Activated naive CD4-positive, alpha-beta T cell treated with anti-CD3 and anti-CD28 coated beads, Interleukin-2, amount 10 ng/mL, durations not matched to agents 5 hours and 36 hours (primary cell): ENCODE measurements at places on chromosomes 2 and 18. TPM values are rescaled to one million over a fixed set of nuclear protein-coding genes. Genes with fewer than 3 reads are reported as not detected.

Gene ASPRV1
- total RNA-seq, result 1.2 TPM

Gene RDH14
- 14.8 TPM for total RNA-seq

Gene FAM237A
- not detected for total RNA-seq

Gene BZW1
- total RNA-seq, result 221 TPM

Gene TUBA4A
- 228 TPM for total RNA-seq

Gene PXDN
- not detected for total RNA-seq

Gene MYO7B
- total RNA-seq, result 1.0 TPM

Gene SERPINB12
- not detected for total RNA-seq

Gene KIAA2012
- total RNA-seq, result not detected
